ENCODE measurements at places on chromosomes 7 and 10. TPM values are rescaled to one million over a fixed set of nuclear protein-coding genes. Genes with fewer than 3 reads are reported as not detected.

The AP1S1 gene
- 100 TPM for total RNA-seq

The ADAMTS14 gene
- total RNA-seq = 2.2 TPM

The BLNK gene
- not detected for total RNA-seq

The LRRC17 gene
- total RNA-seq = 5.7 TPM

Data from placental pericyte (primary cell).